Ascending aorta (tissue), 2 donors: ENCODE measurements at places on chromosomes 6 and 20.

DNA sequence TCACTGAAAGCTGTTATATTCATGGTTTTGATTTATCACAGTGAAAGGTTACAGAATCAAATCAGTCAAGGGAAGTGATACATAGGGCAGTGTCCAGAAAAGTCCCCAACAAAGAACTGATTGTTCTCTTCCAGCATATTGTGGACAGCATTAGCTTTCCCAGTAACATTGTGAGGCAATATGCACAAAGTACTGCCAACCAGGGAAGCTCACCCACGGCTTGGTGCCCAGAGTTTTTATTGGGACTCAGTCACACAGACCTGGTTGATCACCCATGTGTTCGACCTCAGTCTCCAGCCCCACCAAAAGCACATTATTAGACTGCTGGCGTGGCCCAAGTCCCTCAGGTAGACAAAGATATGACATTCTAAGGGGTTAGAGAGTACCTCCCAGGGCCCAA is 76.0 kb downstream of the LCA5 start:
- H3K27me3 ChIP-seq: no peaks in the 10 kb centered on the region
- H3K4me3 ChIP-seq: no peak overlapping the region
- H3K27ac ChIP-seq: no peak overlapping the region
- H3K4me1 ChIP-seq: no peaks in the 10 kb centered on the region

GRCh38 chr6:134822920-134823709 is 126.8 kb downstream of the ALDH8A1 start:
- H3K36me3 ChIP-seq: no peaks in the 10 kb centered on the region
- peaks cover 6% of the 10 kb centered on the region for H3K4me1 ChIP-seq
- H3K27ac ChIP-seq: no peak overlapping the region
- DNase-seq: no peak

- no peaks in the 10 kb centered on the region for H3K27me3 ChIP-seq
- no peak overlapping the region for H3K27ac ChIP-seq
- no peak for DNase-seq
- no peaks in the 10 kb centered on the region for H3K4me1 ChIP-seq
- no peak overlapping the region for H3K4me3 ChIP-seq
Measured at GRCh38 chr6:15849395-15849794, 186.6 kb upstream of the DTNBP1 start.

- DNase-seq: no peak
- H3K27me3 ChIP-seq: no peaks in the 10 kb centered on the region
- no peak overlapping the region for H3K27ac ChIP-seq
Measured at GRCh38 chr20:31984981-31985471, 17.1 kb downstream of the XKR7 start.

DNA sequence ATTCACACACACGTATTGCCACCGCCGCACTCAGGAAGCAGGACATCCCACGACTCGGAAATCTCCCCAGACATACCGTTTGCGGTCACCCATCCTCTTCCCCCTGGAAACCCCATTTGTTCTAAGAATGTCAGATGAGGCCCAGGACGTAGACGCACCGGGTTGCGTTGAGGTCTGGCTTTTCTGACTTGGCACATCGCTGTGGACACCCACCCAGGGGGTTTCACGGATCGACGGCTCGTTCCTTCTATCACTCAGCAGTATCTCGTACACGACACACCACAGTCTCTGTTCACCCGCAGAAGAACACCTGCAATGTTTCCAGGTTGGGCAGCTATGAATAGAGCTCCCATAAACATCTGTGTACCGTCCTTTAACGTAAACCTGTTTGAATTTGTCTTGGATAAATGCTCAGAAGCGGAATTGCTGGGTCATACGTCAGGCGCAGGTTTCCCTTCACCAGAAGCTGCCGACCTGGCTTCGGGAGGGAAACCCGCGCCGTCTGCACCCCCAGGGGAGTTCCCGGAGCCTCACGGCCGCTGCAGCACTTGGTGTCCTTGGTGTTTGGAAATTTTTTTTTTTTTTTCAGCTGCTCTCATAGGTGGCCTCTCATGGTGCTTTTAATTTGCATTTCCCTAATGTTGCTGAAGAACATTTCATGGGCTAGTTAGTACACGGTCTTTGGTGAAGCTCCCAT is 9.3 kb upstream of the EEF1A2 start:
- no peak overlapping the region for H3K27ac ChIP-seq
- DNase-seq: no peak
- no peaks in the 10 kb centered on the region for H3K4me1 ChIP-seq
- H3K4me3 ChIP-seq: no peak overlapping the region
